SJSA1 (cell line): ENCODE measurements at places on chromosomes 11 and 22. TPM values are rescaled to one million over a fixed set of nuclear protein-coding genes. Genes with fewer than 3 reads are reported as not detected.

Gene SCGB1C1
- total RNA-seq: not detected in 2 replicates

Gene TTC28
- total RNA-seq: 9.7 and 14.9 TPM in 2 replicates

DNA sequence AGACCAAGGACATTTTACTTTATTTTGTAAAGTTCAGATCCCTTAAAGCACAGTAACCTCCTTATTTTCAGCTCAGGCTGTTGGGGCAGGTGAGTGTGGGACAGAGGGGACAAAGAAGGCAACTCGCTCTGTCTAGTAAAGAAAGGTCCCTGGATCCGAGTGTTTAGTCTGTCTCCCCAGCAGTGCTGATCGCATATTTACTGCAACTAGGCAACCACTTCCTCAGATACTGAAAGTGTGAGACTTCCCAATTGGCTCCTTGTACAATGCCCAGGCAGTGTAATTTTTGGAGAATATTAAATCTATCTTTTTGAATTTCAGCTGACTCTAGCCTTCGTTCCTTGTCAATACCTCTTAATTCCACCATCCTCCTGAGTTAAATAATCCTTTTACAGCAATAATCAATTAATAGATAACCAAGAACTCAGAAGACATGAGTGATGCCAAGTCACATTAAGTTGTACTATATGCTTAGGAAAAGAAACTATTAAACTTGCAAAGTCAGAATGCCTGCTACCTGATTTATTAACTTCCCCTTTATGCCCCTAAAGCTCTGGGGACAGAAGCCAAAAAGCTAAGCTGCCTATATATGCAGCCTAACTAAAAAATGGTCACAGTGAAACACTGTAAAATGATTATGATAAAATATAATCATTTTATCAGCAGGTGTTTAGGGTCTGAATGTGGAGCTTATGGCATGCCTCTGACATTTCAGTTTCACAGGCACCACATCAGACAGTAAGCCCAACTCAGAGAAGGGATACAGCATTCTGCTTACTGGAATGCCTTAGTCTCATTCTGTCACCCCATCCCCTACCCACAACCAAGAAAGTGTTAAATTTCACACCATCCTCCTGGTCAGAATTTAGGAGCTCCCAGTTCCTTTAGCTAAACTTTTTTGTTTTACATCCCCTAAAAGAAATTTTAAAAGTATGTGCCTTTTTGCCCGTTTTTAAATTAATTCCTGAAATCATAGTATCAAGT is 138.7 kb downstream of the TRIM44 start:
- DNase-seq: no peak

DNA sequence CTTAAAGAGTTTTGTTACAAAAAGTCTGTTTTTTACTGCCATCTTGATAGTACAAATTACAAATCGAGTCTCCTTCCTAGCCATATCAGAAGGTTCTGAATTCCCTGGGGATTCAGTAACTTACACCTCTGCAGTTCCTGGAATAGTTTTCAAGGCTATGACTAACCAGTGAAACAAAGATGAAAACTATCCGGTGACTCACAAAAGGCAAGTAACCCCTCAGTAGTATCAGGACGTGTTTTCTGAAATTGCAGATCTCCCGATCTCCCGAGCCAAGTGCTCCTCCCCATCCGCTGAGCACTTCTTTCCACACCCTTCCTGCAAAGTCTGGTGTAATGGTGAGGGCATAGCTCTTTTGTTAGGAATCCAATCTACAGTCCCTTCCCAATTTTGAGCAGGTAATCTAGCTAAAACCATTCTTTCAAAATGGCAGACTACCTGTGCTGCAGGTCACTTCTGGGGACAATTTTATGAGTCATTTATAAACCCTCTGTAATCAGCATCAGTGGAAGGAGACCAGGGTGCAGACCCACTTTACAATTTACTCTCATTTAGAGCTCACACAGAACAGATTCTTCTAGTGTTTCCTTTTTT is 7.7 kb downstream of the E2F8 start:
- DNase-seq: peak; percentile 14

GRCh38 chr11:69909561-69910518 is 90.6 kb upstream of the FGF3 start:
- no peak for DNase-seq
